GM04503 (cell line): ENCODE measurements at places on chromosomes 2 and 18.

DNA sequence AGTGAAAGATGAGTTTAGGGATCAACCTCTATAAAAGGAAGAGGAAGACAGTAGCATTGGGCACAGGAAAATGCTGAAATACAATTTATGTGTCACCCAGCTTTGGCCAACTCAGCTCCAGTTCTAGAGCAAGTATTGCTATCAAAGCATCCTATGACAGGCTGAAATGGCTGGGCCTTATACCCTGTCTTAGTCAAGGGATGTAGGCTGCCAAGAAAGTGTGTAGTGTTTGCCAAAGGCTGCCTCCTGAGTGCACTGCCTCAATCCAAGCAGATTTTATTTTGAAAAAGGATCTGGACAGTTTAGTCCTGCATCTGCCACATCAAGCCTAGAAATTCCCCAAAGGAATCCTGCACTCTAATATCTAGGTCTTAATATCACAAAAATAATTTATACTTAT is 359.9 kb upstream of the ZC3H15 start:
- DNase-seq = no peak

DNA sequence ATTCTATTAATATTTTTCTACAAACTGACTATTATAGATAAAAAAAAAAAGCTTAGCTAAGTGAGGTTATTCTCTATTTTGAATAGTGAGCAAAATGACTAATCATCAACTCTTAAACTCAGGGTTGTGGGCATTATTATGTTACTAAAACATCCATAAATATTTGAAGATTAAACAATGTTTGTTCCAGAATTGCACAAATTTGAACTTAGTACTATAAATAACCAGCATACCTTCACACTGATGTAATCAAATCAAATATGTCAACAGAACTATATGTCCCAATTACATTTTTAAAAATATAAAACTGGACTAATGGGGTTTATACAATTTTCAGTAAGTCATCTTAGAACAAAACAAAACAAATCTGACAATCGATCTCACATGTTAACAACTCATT is 800.9 kb downstream of the LRP1B start:
- no peak for DNase-seq

DNA sequence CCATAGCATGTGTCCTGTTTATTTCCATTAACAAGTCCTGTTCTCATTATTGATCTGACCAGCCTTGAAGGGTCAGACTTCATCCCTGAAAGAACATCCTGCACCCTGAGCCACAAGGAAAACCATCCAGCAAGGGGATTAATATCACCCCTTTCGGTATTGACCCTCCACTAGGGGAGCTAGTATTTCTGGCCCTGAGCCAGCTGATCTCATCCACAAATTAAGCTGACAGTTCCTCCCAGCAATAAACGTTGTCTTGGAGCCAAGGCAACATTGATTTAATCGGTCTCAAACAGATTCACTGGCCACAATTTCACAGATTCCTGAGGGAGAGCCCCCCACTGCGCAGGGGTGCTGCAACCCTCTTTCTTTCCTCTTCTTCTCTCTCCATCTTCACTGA is 353.1 kb upstream of the FANCL start:
- no peak for DNase-seq

GRCh38 chr2:183809404-183809803 is 685.2 kb downstream of the NUP35 start:
- DNase-seq = no peak

DNA sequence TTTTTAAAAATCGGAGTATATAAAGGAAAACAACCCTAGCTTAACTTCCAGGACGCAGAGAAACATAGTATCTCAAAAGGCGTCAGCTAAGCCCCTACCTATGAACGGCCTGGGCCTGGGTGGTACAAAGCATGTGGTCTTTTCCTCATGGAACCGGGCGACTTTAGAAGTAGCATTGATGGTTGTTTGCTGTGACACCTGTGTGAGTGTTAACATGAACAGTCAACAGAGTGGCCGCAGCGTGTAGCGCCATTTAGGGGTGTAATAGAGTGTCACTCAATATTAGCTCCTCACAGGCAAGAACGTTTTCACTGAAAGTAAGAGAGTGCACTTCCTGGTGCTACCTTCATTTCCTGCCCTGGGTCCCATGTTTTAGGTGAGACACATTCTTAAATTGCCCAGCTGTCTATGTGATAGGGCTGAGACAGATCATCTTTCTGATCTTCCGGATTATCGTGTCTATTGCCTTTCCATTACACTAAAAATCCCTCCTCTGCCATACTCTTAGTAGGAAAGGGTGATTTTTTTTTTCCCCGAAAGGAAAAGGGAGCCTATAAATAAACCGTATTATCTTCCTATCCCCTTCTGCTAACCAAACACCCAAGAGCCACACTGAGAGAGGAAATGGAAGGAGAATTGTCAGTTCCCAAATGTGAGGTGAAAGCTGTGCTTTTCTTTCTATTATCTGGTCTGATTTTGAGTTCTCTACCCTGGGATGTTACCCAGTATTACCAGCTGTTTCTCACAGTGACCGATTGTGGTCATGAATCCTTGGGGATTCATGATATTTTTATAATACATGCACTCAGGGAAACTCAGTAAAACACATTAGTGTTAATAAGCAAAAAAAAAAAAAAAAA is 1.3 kb downstream of the GORASP2 start:
- DNase-seq = peak; percentile 0

GRCh38 chr2:202269585-202269984 is 4.0 kb downstream of the NOP58 start:
- no peak for DNase-seq

DNA sequence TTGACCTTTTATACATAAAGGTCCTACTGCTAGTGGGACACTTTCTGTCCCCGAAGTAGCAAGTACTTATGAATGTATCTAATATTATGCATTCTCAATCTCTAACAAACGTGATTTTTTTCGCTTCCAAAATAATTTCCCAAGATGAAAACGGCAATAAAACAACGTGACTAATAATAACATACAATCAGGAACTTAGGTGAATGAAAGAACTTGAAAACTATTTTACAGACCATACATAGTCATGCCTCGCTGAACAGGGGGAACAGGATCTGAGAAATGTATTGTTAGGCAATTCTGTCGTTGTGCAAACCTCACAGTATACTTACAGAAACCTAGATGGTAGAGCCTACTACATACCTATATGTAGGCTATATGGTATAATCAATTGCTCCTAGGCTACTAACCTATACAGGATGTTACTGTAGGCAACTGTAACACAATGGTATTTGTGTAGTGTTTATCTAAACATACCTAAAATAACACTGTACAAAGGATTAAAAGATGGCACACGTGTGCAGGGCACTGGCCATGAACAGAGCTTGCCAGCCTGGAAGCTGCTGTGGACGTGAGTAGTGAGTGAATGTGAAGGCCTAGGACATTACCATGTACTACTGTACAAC is 2.5 kb downstream of the RTN4 start:
- DNase-seq = no peak
